COLO829 (cell line): ENCODE measurements at places on chromosomes 3 and 15.
A peak's percentile ranks its signal among the peaks of the same experiment; 100 is the strongest.

DNA sequence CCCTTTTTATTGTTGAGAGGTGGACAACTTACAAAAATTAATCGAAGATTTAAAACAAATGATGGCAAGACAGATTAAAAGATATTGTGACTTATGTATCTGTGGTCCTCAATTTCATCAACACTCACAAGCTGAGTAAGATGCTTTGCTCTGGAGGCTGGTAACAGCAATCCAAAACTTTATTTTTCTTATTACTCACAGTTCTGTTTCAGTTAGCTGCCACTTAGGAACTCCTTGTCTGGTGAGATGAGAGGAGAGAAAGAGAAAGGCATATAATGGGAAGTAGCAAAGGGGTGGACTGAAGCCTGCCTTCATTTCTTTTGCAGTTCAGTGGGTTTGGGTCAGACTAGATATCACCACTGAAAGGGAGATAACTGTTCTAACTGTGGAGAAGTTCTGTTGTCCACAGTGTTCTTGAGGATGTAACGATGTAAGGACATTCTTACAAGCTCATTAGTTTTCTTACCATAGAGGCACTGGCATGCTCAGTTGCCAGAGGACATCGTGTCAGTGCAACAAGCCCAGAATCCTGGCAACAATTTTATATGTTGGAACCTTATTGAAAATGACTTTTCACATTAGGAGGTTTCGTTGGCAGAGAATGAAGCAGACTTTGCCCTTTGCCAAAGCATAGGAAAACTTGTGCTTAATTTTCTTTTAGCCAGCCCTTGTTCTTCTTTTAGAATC, 93.6 kb downstream of the PLCL2 start:
- DNase-seq: no peak

DNA sequence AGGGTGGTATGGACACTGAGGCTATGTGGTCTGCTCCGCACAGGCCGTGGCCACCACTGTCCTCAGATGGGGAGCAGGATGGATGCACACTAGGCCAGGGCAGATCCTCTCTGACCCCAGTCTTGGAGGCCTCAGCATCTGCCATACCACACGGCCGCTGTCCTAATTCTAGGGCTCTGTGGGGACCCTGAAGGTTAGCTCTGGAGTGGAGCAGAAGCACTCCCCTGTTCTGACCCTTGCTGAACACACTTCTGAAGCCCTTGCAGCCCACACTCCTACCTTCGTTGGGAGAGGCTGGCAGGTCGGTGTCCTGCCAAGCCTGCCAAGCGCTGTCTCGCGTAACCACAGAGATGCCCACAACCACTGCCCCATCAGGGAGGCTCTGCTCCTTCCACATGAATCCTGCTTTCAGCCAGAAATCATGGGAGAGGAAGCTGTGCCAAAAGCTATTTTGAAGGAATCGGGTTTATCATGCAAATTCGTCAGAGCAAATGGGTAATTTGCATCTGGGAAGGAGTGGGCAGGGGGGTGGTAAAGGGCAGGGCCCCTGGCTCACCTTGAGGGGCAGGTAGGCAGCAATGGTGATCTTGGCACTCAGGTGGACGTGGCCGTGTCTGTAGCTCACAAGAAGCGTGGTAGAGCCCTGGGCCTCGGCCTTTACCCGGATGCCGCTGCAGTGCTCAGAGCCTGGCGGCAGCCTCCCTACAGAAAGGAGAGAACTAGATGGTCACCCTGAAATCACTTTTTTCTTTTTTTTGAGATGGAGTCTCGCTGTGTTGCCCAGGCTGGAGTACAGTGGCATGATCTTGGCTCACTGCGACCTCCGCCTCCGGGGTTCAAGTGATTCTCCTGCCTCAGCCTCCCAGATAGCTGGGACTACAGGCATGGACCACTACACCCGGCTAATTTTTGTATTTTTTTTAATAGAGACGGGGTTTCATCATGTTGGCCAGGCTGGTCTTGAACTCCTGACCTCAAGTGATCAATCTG, 54.4 kb downstream of the NUP210 start:
- no peak for DNase-seq

DNA sequence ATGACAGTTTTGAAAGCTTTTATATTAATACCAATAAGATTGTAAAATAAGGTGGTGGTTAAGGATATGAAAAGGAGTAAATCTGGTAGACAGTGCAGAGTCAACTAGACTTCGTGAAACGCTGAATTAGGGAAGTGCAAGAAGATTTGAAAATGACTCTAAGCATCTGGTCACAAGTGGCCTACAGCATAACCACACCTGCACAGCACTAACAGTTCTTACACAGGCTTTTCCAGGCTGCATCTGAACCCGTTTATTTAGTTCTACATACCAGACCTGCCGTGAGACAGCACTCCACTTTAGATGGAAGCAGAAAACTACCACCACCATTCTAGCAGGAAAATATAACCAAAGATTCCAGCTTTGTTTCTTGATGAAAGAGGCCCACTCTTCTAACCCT, 1.9 kb downstream of the DMXL2 start:
- no peak for DNase-seq

- peak; percentile 38 for DNase-seq
Observed at GRCh38 chr3:139677388-139678155, at the start of gene NMNAT3. NMNAT3 (minus strand) TSS chr3:139677972; CDS start chr3:139627724, 50,248 bp downstream.

DNA sequence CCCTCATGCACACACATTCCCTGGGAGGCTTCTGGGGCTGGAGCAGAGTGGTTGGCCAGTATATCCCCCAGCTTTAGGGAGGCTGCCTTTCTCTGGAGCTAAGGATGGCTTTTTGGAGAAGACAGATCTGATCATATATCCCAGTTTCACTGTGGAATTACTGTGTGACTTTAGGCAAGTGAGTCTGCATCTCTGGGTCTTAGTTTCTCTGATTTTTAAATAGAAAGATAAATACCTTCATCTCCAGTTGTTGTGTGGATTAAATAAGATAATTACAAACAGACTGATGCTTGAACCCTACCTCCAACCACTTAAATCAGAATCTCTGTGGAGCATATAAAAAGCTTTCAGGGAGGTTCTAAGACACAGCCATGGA, 11.1 kb upstream of the WNT7A start:
- DNase-seq: no peak

GRCh38 chr3:32865383-32865782, 47.6 kb downstream of the TRIM71 start:
- peak; percentile 48 for DNase-seq

DNA sequence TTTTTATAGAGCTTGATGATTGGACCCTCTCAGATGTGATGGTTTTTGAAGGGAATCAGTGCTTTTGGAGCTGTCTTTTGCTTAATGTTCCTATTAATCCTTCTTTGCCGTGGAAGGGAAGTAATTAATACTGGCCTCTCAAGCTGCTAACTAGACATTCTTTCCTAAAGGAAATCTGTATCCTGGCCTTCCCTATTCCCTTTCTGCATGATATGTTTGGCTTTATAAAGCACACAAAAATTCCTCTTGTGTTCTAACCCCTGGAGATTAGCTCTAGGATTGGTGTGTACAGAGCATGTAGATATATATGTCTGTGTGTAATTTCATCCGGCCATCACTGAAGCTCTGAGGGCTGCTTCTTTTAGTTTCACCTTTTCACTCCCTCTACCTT, 6.9 kb downstream of the ATXN7 start:
- no peak for DNase-seq
